ENCODE measurements at places on chromosomes 1 and 21.

DNA sequence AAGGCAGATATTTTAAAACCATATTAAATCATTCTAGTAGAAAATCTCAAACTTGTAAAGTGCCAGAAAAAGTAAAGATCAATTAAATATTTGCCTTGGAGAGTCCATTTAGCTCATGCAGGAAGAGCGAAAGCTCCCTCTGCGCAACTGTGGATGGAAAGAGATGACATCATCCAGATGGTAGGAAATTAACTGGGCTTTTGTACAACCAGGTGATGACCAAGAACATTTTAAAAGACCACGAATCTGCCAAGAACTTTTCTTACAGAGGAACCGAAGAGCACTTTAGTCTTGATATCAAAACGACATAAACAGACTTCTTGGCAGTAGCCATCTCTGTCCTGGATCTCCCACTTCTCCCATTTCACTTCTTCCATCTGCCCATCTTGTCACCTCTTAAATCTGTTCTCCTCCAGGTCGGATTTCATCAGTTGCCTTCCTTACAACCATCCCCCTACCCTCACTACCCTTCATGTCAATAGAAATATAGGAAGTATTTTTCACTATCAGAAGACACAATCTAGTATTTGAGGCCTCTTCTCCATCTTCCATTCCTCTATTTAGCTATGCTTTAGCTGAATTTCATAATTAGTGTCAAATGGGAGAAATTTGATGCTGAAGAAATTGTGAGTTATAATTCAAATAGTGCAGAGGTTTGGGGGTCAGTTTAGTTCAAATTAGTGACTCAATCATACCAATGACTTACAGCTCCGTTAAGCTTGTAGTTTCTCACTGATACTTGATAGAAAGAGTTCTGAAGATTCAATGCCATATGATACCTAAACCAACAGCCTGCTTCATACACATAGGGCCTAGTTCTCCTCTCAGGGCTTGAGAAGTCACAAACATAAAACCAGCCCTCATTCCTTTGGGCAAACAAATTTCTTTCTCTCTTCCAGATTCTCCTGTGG, 22.0 kb upstream of the DNASE2B start:
- no peak for DNase-seq

DNA sequence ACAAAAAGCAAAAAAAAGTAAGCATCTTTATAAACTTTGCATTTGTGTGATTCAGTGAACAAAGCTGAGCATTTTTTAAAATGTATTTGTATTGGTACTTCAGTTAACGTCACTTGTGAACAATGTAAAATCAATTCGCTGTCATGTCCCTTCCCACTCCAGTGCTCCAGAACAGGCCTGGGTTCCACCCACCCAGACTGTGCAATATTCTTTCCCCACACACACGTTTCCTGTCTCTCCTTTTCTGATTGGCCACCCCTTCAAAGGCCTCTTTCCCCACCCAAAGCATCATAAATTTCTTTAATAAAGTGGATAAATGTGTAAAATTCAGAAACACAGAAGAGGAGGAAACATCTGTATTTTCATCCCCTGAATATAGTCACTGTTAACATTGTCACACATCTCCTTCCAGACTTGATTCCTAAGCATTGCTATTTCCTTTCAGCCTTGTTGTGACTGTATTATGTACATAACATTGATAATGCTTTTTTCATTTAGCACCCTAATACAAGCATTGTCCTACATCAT, 12.0 kb downstream of the CLEC20A start:
- no peak for DNase-seq

DNA sequence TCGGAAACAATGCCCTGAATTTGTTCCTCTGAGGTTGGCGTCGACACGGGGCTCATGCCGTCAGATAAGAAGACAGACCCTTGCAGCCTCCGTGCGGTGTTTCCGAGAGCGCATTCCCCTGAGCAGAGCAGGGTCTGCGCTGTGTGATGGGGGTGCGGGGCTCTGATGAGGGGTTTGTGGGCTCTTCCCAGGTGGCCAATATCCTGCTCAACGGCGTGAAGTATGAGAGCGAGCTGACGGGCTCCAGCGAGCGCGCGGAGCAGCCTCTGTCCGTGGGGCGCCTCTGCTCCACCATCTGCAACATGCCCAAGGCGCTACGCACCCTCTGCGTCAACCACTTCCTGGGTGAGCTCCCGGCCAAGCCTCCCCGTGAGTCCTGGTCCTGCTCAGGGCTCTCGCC, 17.3 kb downstream of the SLC45A1 start:
- DNase-seq, result no peak

DNA sequence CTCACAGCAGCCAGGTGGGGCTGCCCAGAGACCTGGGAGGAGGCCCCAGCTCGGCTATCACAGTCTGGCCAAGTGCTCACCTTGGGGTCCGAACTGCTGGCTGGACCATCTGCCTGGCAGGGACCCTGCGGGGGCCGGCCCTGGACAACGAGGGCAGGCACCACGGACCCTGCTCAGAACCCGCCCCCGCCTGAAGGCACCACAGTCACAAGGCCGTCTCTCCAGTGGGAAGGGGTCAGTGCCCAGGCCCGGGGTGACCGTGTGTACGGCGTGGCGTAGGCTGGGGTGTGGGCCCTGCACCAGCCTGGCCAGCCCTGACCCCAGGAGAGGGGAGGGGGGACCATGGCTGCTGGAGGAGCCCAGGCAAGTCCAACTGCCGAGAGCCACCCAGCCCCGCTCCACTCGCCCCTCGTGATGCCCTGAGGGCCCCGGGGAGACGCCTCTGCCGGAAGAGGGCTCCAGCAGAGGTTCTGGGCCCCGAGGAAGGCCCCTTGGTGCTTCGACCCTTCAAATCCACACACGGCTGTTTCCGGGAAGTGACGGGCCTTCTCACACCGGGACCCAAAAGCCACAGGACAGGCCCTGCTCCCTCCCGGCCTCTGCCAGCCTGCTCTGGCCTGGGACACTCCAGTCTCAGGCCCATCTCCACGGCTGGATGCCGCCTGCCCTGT, 11.2 kb upstream of the RNF223 start:
- DNase-seq, result no peak

DNA sequence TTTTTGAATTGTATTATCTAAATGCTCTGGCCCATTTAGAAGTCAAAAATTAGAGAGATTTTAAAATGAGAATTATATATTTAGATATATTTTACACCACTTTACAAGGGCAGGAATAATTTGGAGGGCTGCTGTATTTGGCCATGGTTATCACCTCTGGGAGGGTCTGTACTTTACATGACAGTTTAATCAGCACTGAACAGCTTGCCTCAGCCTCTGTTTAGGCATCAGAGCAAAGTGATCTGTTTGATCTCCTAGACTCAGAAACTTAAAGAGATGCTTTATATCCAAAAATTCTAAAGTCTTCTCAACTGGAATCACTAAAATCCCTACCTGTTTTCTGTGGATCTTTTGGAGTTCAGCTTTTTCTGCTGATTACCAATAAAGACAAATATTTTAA, 5.4 kb upstream of the SPTA1 start:
- DNase-seq, result no peak

- no peak for DNase-seq
Measured at GRCh38 chr21:39176271-39176709, 7.0 kb downstream of the PSMG1 start.

DNA sequence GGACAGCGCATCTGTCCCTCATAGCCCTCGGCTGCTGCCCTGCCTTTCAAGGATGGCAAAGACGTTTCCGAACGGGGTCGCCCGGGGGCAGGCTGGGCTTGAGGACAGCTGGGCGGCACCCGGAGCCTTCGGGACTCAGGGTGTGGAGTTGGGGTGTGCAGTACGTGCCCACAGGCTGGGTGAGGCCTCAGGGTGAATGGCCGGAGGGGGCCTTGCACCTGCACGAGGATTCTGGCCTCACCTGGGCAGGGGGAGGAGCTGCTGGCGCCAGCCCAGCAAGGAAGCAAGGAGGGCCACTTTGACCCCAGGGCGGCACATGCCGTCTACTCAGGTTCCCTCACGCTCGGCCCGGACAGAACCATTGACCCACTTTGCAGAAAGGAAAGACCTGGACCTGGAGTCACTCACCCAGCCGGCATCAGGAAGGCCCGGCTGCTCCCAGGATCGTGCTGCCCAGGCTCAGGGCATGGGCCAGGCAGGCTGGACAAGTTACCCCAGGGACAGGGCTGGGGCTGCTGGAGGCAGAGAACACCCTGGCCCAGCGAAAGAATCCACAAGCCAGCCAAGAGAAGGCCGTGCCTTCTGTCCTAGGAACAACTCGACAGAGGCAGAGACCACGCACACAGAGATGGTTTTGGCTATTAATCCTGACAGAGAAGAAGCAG, 65.1 kb upstream of the TTC34 start:
- DNase-seq, result no peak

DNA sequence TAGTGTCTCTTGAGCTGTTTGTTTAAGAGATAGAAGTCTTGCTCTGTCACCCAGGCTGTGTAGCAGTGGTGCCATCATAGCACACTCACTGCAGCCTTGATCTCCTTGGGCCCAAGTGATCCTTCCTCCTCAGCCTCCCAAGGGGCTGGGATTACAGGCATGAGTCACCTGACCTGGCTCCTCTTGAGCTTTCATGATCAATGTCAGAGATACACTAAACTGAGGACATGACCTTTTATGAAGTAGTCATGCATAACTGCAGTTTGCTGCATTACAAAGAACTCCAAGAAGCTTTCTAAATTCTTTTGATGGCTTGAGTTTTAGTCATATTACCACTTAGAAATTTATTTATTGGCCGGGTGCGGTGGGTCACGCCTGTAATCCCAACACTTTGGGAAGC, 77.7 kb downstream of the CC2D1B start:
- DNase-seq, result peak; percentile 69

DNA sequence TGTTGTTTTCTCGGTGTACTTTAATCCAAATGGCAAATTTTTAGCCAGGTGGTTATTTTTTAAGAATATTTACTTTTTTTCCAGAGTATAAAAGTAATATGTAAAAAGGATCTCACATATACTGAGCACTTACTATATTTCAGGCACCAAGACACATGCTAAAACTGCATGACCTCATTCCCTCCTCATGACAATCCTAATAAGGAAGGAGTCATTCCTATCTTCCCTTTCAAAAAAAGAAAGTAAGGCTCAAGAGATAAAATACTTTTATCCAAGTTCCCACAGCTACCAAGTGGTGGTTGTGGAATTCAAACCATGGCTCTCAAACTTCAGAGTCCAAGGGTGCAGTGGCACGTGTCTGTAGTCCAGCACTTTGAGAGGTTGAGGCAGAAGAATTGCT, 19.4 kb downstream of the ATP2B4 start:
- peak; percentile 43 for DNase-seq

- no peak for DNase-seq
Measured at GRCh38 chr1:197690074-197690473, 85.2 kb downstream of the DENND1B start.

- no peak for DNase-seq
Measured at GRCh38 chr1:21946836-21947587, 9.9 kb upstream of the HSPG2 start.

DNA sequence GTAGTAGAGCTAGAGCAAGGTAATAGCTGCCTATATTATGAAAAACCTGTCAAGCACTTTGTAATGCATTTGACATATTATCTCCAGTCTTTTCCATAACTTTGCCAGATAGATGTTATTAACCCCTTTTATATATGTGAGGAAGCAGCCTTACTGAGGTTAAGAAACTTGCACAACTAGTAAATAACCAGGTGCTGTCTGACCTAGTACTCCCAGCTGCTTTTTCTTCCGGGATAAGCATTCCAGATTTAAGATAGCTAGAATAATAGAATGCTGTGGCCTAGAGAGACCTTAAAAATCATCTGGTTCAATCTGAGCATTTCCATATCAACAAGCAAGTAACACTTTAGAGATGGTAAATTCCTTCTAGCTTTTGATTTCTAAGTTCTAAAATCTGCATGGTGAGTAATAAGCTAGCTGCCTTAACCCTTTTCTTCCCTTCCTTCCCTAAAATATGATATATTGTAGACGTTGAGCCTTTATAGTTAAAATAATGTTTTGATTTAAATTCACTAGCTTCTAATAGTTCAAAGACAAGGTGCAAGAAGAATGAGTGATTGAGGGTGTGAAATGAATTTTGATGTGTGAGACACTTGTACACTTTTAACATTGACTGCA, 1.8 kb downstream of the SH3GLB1 start:
- DNase-seq, result peak; percentile 4

GRCh38 chr21:33211732-33212131, 18.0 kb upstream of the IFNAR2 start:
- DNase-seq, result no peak

GRCh38 chr1:234987415-234988154, 141.1 kb downstream of the TOMM20 start:
- DNase-seq, result peak; percentile 93

- DNase-seq, result no peak
Measured at GRCh38 chr1:79825551-79825950, 819.0 kb upstream of the ADGRL4 start.

GRCh38 chr1:21952786-21953520, 15.8 kb upstream of the HSPG2 start:
- DNase-seq, result no peak
